KBM-7 (cell line): ENCODE measurements at places on chromosomes 16 and 17.

- no peak for DNase-seq
Measured at GRCh38 chr17:21679256-21680146, 12.8 kb upstream of the KCNJ18 start.

DNA sequence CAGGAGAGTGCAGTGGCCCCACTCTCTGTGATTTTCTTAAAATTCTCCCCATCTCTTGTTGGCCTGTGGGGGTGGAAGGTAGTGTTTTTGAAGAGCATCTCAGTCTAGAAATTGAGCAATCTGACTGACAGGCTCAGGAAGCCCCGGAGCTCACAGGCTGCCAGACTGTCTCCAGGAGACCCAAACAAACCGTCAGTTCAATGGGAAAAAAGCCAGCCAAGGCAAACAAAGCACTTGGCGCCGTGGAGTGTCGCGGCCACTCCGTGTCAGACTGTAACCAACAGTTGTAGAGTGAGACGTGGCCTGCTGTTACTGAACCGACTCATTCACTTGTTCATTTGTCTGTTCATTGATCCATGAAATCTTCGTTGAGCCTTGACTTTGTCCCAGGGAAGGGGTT is 33.7 kb downstream of the RGS9 start:
- no peak for DNase-seq

DNA sequence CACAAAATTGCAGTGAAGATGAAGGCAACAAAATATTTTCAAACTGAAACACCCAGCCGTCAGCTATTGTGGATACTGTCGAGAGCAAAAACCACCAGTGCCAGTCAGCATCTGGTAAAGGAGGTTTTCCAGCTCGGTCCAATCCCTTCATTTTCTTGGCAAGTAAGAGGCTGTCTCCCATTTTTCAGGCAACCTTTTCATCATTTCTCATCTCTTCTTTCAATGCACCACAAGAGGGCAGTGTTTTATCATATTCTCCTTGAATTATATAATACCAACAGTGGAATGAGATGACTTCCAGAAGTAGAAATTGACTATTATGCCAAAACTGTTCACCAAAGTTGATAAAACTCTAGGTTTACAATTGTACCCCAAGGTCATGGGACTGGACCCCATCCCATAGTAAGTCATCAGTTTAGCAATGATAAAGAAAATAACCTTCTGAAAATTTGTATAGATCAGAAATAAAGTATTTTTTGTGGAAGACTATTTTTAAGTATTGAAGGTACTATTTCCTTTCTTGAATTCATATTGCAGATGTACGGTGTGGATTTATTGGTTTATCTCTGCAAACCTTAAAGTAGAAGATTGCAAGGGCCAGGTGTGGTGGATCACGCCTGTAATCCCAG is 16.8 kb downstream of the NQO1 start:
- DNase-seq = peak; percentile 79

DNA sequence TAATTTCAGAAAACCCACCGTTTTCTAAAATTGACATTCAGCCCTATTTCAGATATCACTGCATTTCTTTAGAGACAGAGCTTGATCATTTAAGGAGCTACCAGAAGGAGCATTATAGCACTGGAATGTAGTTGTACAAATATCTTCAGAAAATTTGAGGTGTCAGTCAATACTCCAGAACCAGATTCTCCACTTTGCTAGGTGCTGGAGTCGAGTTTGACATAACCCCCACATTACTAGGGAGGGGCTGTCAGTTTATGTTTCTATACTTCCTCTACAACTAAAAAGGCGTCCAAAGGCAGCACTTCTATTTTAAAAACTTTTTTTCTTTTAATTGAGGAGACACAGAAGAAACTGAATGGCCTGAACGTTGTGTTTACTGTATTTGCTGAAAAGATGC is 892 bp upstream of the KIAA0513 start:
- no peak for DNase-seq

DNA sequence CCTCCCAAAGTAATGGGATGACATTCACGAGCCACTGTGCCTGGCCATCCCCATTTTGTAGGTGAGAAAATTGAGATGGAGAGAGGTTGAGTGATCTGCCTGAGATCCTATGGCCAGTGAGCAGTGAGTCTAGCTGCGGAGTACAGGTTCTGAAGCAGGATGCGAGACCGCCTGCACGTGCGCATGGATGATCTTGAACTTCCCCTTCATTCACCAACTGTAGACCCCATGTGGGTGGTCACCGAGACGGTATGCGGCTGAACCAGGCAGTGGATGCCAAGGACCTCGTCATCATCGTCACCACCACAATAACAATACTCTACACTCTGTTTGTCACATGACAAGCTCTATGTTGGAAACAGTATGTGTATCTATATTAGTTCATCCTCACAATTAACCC is 6.2 kb upstream of the SPNS3 start:
- DNase-seq = no peak

- DNase-seq = no peak
Measured at GRCh38 chr17:10738521-10739258, 8.9 kb upstream of the TMEM220 start.

DNA sequence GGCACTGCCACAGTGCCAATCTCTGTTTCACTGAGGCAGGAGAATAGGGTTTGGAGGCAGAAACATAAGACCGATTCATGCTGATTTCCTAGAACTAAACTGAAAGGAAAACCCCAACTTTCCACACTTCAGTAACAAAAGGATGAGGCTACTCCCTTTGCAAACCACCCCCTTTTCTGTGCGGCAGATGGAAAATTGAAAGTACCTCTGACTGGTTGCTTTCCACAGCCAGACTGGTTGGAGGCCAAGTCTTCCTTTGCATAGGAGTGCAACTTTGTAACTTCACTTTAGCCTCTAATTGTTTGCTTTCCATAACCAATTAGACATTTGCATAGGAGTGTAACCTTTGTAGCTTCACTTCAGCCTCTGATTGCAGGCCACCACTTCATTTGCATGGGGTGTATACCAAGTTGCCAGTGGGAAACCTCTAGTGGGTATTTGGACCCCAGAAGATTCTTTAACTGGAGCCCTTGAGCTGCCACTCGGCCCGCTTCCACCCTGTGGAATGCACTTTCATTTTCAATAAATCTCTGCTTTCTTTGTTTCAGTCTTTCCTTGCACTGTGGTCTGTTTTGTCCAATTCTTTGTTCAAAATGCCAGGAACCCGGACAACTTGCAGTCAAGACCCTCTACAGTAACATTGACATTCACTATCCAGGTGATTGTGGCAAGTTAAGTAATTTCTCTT is 252.0 kb downstream of the UTP18 start:
- no peak for DNase-seq
